Left cardiac atrium (tissue), 4 donors: ENCODE measurements at places on chromosomes 3 and 15. TPM values are rescaled to one million over a fixed set of nuclear protein-coding genes. Genes with fewer than 3 reads are reported as not detected.

GRCh38 chr3:55441499-55441898 lies 45.6 kb downstream of the WNT5A start:
- no peak for DNase-seq

GRCh38 chr3:52405601-52406110 lies 39.2 kb downstream of the SEMA3G start:
- DNase-seq = no peak

The VEPH1 gene
- 0.56 TPM for total RNA-seq

- no peak for DNase-seq
These were observed 13.1 kb downstream of the WDR82 start for GRCh38 chr3:52265387-52265786.

The ACAN gene
- total RNA-seq = 0.09 TPM

GRCh38 chr15:75350601-75351361 lies 3.9 kb downstream of the NEIL1 start:
- DNase-seq = peak; percentile 17
